ENCODE measurements at places on chromosomes 7 and 10. TPM values are rescaled to one million over a fixed set of nuclear protein-coding genes. Genes with fewer than 3 reads are reported as not detected.

DDC gene
- not detected for total RNA-seq

AKR1D1 gene
- total RNA-seq, result not detected

CHN2 gene
- 5.3 TPM for total RNA-seq

GALNT11 gene
- 20.3 TPM for total RNA-seq

PDE1C gene
- total RNA-seq, result not detected

ABCA13 gene
- not detected for total RNA-seq

PLOD3 gene
- total RNA-seq, result 41.3 TPM

CNPY1 gene
- not detected for total RNA-seq
